ENCODE measurements at places on chromosomes 2 and 18.
A peak's percentile ranks its signal among the peaks of the same experiment; 100 is the strongest.

GRCh38 chr2:112029164-112029563 lies 25.9 kb upstream of the TMEM87B start:
- DNase-seq, result no peak

DNA sequence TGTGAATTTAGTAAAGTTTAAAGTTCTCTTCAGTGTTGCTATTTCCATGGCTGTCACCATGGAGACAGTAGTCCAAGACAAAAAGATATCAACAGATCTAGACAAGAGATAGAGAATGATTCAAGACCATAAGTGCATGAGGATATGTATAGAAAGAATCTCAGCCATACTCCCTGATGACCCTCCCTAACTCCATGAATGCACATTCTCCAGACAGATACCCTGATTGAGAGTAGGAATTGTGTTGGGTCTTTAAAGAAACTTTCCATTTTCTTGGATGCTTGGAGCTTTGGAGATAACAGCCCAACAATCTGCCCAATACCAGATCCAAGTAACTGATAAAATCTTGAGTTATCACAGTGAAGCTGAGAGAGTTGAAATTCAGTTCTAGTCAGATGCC lies 1601.2 kb upstream of the CELF4 start:
- no peak for DNase-seq

DNA sequence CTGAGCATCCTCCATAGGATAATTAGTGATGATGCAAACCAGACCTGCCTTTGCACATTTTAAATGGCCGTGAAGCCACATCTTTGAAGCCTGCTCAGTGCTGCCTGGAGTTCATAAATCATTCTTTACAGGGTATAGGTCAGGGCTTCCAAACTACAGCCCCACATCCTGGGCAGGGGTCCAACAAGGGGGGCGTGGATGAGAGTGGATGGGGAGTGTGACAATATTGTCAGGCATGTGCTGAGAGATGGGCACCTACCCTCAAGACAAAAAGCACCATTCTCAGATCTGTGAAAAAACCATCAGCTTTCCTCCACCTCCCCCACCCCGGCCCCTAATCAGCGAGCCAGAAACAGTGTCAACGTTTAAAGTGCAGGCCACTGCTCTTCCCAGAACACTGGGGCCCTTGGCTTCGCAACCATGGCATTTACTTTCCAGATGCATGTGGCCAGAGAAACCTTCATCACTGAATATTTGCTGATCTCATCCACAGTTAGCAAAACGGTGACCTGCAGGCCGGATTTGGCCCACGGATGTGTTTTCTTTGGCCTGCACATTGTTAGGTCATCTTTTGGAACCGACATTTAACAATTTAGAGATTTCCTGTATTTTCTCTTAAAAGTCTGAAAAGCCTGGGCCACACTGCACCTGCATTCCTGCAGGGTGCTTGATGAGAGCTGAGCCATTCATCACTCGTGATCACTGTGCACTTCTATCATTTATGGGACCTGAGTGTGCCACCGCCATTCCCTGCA lies 130.7 kb downstream of the ANKRD44 start:
- DNase-seq, result no peak

- DNase-seq, result peak; percentile 36
These were observed 355.9 kb downstream of the PIK3C3 start for GRCh38 chr18:42310956-42311355.

GRCh38 chr2:84452624-84453023 lies 6.5 kb downstream of the SUCLG1 start:
- DNase-seq, result no peak

GRCh38 chr18:77373730-77374445 lies 124.2 kb downstream of the GALR1 start:
- DNase-seq, result no peak

- DNase-seq, result no peak
These were observed 221.7 kb downstream of the HAUS1 start for GRCh38 chr18:46325895-46326294.

GRCh38 chr2:17813010-17813741 lies 3.1 kb upstream of the MSGN1 start:
- peak; percentile 70 for DNase-seq
